Caco-2 (cell line): ENCODE measurements at places on chromosomes 16 and 17. TPM values are rescaled to one million over a fixed set of nuclear protein-coding genes. Genes with fewer than 3 reads are reported as not detected.

The TEX19 gene
- total RNA-seq, result 3.4 and 4.2 TPM in 2 replicates

- H3K27me3 ChIP-seq, result no peaks in the 10 kb centered on the region
- DNase-seq, result no peak
- H3K4me3 ChIP-seq, result no peak overlapping the region
- no peaks in the 10 kb centered on the region for H3K4me1 ChIP-seq
Observed at GRCh38 chr16:27786923-27787625, 237.1 kb downstream of the KATNIP start.

DNA sequence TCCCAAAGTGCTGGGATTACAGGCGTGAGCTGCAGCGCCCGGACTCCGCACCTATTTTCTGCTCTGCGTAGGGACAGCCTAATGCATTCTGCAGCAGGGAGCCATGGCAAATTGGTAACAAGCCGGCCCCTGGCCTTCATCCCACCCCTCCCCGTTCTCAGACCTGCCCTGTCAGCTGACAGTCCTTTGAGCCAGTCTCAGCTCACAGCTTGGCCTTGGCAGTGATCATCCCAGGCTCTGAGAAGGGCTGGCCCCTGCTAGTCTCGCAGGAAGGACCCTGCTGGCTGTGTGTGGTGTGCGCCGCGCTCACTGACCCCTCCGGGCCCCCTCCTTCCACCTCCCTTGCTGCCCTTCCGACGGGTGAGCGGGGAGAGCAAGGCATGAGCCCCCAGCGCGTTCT is 10.3 kb upstream of the NPTX1 start:
- H3K36me3 ChIP-seq, result no peaks in the 10 kb centered on the region
- no peak overlapping the region for H3K27ac ChIP-seq
- no peaks in the 10 kb centered on the region for H3K27me3 ChIP-seq
- no peak for DNase-seq
- H3K4me3 ChIP-seq, result no peak overlapping the region

DNA sequence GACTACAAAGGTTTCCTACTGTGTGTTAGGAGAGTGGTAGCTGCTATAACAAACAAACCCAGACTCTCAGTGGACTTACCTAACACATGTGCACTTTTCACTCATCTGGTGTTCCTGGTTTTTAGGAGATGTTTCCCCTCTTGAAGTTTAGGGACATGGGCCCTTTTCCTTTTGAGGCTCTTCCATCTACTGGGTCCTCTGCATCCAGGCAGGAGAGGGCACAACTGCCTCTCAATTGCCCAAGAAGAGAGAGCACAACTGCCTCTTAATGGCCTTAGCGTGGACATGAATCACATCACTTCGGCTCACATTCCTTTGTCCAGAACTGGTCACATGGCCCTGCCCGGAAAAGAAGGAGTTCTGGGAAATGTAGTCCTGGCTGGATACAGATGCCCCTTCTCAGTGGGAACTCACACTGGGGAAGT is 9.8 kb upstream of the TNRC6C start:
- H3K36me3 ChIP-seq, result no peaks in the 10 kb centered on the region
- H3K4me1 ChIP-seq, result no peaks in the 10 kb centered on the region
- H3K4me3 ChIP-seq, result no peak overlapping the region
- no peaks in the 10 kb centered on the region for H3K27me3 ChIP-seq
- H3K27ac ChIP-seq, result no peak overlapping the region

DNA sequence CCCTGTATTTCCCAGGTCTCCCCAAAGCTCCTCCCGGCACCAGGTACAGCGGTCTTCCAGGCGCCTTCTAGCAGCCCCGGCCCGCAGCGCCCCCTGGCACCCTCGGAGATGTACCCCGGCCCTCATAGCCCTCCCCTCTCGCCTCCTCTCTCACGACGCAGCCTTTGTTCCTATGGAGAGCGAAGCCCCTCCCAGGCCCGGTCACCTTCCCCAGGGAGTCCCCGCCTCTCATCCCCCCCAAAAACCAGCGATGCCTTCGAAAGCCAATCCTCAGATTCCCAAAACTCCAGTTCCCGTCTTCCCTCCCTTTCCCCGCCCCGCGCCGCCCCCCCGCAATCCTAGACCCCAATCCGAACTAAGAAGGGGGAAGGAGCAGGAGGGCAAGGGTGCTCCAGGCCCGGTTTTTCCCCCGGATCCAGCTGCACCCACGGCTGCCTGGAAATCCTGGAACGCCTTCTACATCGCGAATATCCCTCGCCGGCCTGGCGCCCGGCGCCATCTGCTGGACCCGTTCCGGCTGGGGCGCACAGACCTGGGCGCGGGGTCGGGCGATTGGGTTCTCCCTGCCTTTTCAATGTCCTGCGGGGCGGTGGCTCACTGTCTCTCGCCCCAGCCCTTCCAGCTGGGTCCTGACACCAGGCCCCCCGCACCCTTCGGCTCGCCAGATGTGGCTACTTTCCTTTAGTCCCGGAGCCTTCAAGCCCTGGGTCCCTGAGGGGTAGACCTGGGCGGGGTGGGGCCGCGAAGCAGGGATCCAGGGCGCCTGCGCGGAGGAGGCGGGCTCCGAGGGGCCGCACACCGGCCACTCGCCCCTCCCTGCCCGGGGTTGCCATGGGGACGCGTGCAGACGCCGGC is at the start of gene DNAH2:
DNAH2 (plus strand) TSS at position 844 of the 855 bp plus-strand sequence. CDS start 1,991 bp downstream, outside the sequence.
- no peaks in the 10 kb centered on the region for H3K4me1 ChIP-seq
- H3K36me3 ChIP-seq, result no peaks in the 10 kb centered on the region
- peak; percentile 84 for DNase-seq
- H3K27ac ChIP-seq, result peak within 1 kb of the TSS; percentile 17

The PTGES3L gene
- 1.1 and 1.2 TPM in 2 replicates for total RNA-seq

The ZNF423 gene
- 0.07 and 0.20 TPM in 2 replicates for total RNA-seq

- H3K4me3 ChIP-seq, result no peak overlapping the region
- no peaks in the 10 kb centered on the region for H3K36me3 ChIP-seq
- no peaks in the 10 kb centered on the region; the same call in 1 of the 2 replicates for H3K27me3 ChIP-seq
- DNase-seq, result no peak
Observed at GRCh38 chr17:34015253-34015652, 239.8 kb upstream of the CCL2 start.

GRCh38 chr16:70407811-70408274 is 31.1 kb downstream of the ST3GAL2 start:
- H3K4me1 ChIP-seq, result peaks cover 21% of the 10 kb centered on the region
- no peaks in the 10 kb centered on the region; the same call in 1 of the 2 replicates for H3K36me3 ChIP-seq
- H3K4me3 ChIP-seq, result no peak overlapping the region
- DNase-seq, result no peak
- H3K27me3 ChIP-seq, result no peaks in the 10 kb centered on the region
- H3K27ac ChIP-seq, result no peak overlapping the region

DNA sequence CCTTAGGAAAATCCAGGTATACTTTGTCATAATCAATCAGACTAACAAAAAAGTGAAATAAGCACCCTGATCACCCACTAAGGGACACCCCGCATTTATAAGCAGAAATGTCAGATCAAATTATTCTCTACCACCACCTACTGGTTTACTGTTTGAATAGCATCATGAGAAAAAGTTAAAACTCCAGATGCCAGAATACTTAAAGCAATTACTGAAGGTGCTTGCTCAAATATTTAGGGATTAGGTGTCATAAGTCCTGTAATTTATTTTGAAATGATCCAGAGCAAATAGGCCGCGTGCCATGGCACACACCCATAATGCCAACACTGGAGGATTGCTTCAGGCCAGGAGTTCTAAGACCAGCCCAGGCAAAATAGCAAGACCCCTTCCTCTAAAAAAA is 2.3 kb downstream of the TOP2A start:
- H3K27ac ChIP-seq, result no peak overlapping the region
- H3K4me1 ChIP-seq, result peaks cover 16% of the 10 kb centered on the region; the same call in 1 of the 2 replicates
- peak; percentile 17 for DNase-seq
- H3K36me3 ChIP-seq, result no peaks in the 10 kb centered on the region
- H3K27me3 ChIP-seq, result no peaks in the 10 kb centered on the region

DNA sequence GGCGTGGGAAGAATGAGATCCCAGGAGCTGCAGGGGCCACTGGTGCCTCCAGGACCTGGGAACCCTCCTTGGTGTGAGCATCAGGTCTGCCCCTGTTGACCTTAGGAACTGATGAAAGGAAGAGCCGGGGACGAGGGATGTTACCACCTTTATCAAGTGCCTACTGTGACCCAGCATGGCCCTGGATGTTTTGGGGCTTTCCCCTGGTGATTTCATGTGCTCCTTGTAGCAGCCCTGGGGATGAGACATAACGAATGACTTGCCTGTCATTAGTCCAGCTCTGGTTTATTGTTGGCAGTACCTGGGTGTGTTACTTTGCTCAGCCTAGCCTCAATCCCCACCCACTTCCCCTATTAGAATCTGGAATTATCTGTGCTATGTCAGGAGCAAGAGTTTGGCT is 39.9 kb downstream of the WSCD1 start:
- H3K4me3 ChIP-seq, result no peak overlapping the region
- DNase-seq, result no peak
- no peaks in the 10 kb centered on the region for H3K36me3 ChIP-seq
- no peak overlapping the region for H3K27ac ChIP-seq
- no peaks in the 10 kb centered on the region for H3K4me1 ChIP-seq

DNA sequence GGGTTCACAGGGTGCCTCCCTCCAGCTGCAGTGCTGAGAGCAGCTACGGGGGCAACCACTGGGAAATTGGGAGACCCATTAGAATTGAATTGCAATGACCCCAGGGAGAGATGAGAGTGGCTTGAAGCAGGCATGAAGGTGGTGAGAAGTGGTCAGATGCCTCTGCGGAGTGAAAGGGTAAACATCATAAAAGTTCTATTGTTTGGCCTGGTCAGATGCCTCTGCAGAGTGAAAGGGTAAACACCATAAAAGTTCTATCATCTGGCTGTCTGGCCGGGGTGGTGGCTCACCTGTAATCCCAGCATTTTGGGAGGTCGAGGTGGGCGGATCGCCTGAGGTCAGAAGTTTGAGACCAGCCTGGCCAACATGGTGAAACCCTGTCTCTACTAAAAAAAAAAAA is 53.5 kb downstream of the TNFRSF13B start:
- no peak overlapping the region for H3K4me3 ChIP-seq
- H3K4me1 ChIP-seq, result no peaks in the 10 kb centered on the region
- DNase-seq, result peak; percentile 69
- H3K27me3 ChIP-seq, result no peaks in the 10 kb centered on the region
- no peaks in the 10 kb centered on the region for H3K36me3 ChIP-seq

DNA sequence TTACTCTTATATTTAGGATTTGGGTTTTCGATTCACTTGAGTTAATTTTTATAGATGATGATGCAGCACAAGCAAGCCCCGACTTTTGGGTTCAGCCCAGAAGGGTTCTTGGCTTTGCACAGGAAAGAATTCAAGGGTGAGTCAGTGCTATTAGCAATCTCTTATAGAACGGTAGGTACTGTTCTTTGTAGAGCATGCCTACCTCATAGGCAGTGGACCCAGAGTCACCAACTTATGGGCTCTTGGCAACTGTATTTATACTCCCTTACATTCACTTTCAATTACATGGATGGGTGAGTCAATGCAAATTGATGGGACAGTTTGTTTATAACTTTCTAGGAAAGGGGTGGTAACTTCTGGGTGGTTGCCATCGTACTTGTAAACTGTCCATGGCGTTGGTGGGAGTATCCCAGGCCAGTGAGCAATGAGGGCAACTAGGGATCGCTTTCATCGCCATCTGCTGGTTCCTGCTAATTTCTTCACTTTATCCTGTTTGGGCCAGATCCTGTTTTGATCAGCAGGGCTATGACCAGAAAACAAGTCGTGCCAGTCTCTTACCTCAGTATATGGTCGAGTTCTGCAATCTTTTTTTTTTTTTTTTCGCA is 362.6 kb downstream of the CNTNAP4 start:
- H3K27ac ChIP-seq, result no peak overlapping the region
- H3K27me3 ChIP-seq, result no peaks in the 10 kb centered on the region
- H3K4me1 ChIP-seq, result no peaks in the 10 kb centered on the region
- H3K4me3 ChIP-seq, result no peak overlapping the region
- peak; percentile 70 for DNase-seq
- no peaks in the 10 kb centered on the region for H3K36me3 ChIP-seq

- no peaks in the 10 kb centered on the region for H3K36me3 ChIP-seq
- H3K27ac ChIP-seq, result no peak overlapping the region
- H3K27me3 ChIP-seq, result no peaks in the 10 kb centered on the region
- no peak overlapping the region for H3K4me3 ChIP-seq
- no peak for DNase-seq
Observed at GRCh38 chr16:21203155-21203797, 8.1 kb downstream of the ZP2 start.

GRCh38 chr17:33940769-33941370 is 314.2 kb upstream of the CCL2 start:
- H3K4me1 ChIP-seq, result no peaks in the 10 kb centered on the region
- H3K27me3 ChIP-seq, result no peaks in the 10 kb centered on the region
- DNase-seq, result no peak
- H3K4me3 ChIP-seq, result no peak overlapping the region
- no peak overlapping the region for H3K27ac ChIP-seq

- peaks cover 25% of the 10 kb centered on the region for H3K4me1 ChIP-seq
- peaks cover 17% of the 10 kb centered on the region for H3K36me3 ChIP-seq
- no peaks in the 10 kb centered on the region for H3K27me3 ChIP-seq
- no peak overlapping the region for H3K4me3 ChIP-seq
- H3K27ac ChIP-seq, result peak overlapping the region; percentile 0
- DNase-seq, result no peak
Observed at GRCh38 chr17:47945080-47945479, 3.7 kb downstream of the PNPO start.

The ABCC3 gene
- 39.3 and 45.6 TPM in 2 replicates for total RNA-seq

DNA sequence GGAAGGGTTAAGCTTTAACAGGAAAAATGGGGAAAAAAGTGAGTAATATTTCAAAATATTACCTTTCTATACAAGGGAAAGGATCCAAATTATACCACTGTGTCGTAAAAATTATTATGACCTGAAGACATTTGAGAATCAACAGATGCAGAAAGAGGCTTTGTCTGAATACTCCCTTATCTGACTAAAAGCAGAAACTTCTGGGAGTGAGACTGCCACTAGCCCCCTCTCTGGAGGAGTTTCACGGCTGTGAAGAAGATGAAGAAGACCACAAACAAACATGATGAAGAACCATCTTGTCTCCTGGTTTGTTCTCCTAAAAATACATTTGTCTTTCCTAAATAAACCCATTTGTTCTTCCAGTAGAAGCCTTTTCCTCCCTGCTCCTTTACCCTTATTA is 29.4 kb downstream of the CNTROB start:
- no peaks in the 10 kb centered on the region for H3K36me3 ChIP-seq
- no peak for DNase-seq
- H3K4me3 ChIP-seq, result no peak overlapping the region
- no peaks in the 10 kb centered on the region for H3K4me1 ChIP-seq
- H3K27ac ChIP-seq, result no peak overlapping the region
- no peaks in the 10 kb centered on the region for H3K27me3 ChIP-seq

The CES3 gene
- 0.79 and 0.95 TPM in 2 replicates for total RNA-seq

The PMFBP1 gene
- total RNA-seq, result 4.5 and 5.6 TPM in 2 replicates

DNA sequence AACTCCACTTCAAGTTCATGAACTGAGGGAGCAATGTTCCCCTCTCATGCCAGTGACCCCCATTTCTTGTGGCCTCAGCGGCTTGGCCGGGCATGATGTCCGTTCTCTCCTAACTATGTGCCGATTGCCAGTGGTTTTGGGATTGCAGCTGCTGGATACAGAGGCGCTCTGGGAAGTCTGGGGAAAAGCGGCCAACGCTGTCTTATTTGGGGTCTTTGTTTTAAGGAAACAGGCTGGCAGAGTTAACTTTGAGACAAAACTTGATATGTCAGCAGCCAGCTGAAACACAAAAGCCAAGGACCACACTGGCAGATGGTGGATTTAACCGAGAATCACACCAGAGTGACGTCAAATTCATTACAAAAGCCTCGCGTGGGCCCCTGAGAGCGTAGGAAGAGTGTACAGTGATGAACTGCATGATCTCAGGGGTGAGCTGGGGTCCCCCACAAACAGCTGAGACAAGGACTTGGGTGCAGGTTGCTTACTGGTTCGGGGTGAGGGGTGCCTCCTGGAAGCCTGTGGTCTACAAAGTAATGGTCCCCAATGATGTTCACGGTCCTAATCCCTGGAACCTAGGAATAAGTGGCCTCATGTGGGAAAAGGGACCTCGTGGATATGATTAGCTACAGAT is 180.4 kb downstream of the IRF8 start:
- no peak overlapping the region for H3K4me3 ChIP-seq
- no peaks in the 10 kb centered on the region for H3K36me3 ChIP-seq
- no peaks in the 10 kb centered on the region; the same call in 1 of the 2 replicates for H3K27me3 ChIP-seq
- H3K27ac ChIP-seq, result no peak overlapping the region
- DNase-seq, result no peak

The TK2 gene
- total RNA-seq, result 18.2 and 19.3 TPM in 2 replicates
